ENCODE measurements at places on chromosomes 1 and 21. TPM values are rescaled to one million over a fixed set of nuclear protein-coding genes. Genes with fewer than 3 reads are reported as not detected.

Gene GPX7
- 32.6 TPM for total RNA-seq

Gene TSSK3
- total RNA-seq, result 0.39 TPM

Gene CBR3
- total RNA-seq, result 41.7 TPM

Gene STRIP1
- total RNA-seq, result 25.7 TPM

Gene CYP2J2
- 1.2 TPM for total RNA-seq

Gene YY1AP1
- total RNA-seq, result 33.9 TPM

Gene HJV
- total RNA-seq, result not detected

Gene GPA33
- total RNA-seq, result 0.68 TPM

Gene TXNIP
- 18.0 TPM for total RNA-seq

Gene TNFAIP8L2
- not detected for total RNA-seq

Gene SDF4
- total RNA-seq, result 74.4 TPM

Gene ZNF684
- 9.7 TPM for total RNA-seq

Gene HUNK
- 0.48 TPM for total RNA-seq

Gene ALDH4A1
- 13.1 TPM for total RNA-seq

Gene APOBEC4
- not detected for total RNA-seq

Gene GPR3
- 6.4 TPM for total RNA-seq

Gene AMY2A
- total RNA-seq, result not detected

Gene CHODL
- total RNA-seq, result not detected

Gene PGLYRP4
- not detected for total RNA-seq

Gene WDR64
- not detected for total RNA-seq

Gene HOOK1
- not detected for total RNA-seq

Gene CYP4X1
- total RNA-seq, result 0.36 TPM

Gene CAPN8
- not detected for total RNA-seq

Gene GIPC2
- under 0.01 TPM for total RNA-seq

Gene LIN28A
- total RNA-seq, result not detected

Gene RGS4
- 24.1 TPM for total RNA-seq

Gene FAM78B
- total RNA-seq, result 0.36 TPM

Gene BSND
- not detected for total RNA-seq

Gene OR2T11
- total RNA-seq, result not detected

Gene LCE2B
- not detected for total RNA-seq

Gene VPS72
- 63.8 TPM for total RNA-seq

Gene LDLRAD2
- not detected for total RNA-seq

Gene MAP3K21
- not detected for total RNA-seq

Gene TCHH
- total RNA-seq, result under 0.01 TPM

Gene CCSAP
- 19.1 TPM for total RNA-seq

Gene FABP3
- 6.6 TPM for total RNA-seq

Gene MYOC
- not detected for total RNA-seq

Gene LCE1F
- total RNA-seq, result not detected

Gene ACTL8
- total RNA-seq, result 0.48 TPM

Gene KRTAP11-1
- not detected for total RNA-seq

Gene GOLT1A
- not detected for total RNA-seq

Gene PRELP
- total RNA-seq, result not detected

Gene PLXNA2
- total RNA-seq, result 7.0 TPM

Gene FTCD
- total RNA-seq, result 0.20 TPM

Gene ATP6V1G3
- not detected for total RNA-seq

Gene MCOLN3
- 0.48 TPM for total RNA-seq

Gene SELENBP1
- total RNA-seq, result 5.2 TPM

Gene DIRAS3
- not detected for total RNA-seq

Data from RPMI7951 (cell line).